ENCODE measurements at places on chromosomes 13 and 19.

DNA sequence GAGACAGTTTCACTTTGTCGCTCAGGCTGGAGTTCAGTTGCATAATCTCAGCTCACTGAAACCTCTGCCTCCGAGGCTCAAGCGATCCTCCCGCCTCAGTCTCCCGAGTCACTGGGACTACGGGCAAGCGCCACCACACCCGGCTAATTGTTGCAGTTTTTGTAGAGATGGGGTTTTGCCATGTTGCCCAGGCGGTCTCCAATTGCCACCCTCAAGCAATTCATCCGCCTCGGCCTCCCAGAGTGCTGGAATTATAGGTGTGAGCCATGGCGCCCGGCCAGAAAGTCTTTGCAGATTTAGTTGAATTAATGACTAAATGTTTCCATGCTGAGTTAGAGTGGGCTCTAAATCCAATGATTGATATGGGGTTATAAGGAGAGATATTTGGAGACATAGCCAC is 4.5 kb upstream of the CADM4 start:
- no peak for DNase-seq

GRCh38 chr13:113788413-113789135 is 29.5 kb downstream of the TMEM255B start:
- no peak for DNase-seq

GRCh38 chr19:34075661-34076091 is 96.6 kb upstream of the LSM14A start:
- DNase-seq: peak; percentile 11

DNA sequence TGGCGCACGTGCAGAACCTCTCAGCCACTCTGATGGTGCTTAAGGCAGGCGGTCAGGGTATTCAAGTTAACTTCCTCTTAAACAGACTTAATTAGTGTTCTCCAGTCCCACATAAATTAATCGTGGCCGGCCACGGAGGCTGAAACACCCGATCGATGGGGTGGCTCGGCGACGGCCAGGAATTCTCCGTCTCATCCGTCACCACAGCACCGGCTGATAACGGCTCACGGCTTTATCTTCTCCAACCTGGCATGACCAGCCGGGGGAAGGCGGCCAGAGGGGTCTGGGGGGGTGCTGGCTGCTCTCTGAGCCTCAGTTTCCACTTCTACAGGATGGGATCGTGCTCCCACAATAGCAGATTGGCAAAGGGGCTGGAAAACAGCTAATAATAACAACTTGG is 32.6 kb upstream of the TCF3 start:
- no peak for DNase-seq

- no peak for DNase-seq
Observed at GRCh38 chr19:7596211-7596937, 711 bp downstream of the CAMSAP3 start.

DNA sequence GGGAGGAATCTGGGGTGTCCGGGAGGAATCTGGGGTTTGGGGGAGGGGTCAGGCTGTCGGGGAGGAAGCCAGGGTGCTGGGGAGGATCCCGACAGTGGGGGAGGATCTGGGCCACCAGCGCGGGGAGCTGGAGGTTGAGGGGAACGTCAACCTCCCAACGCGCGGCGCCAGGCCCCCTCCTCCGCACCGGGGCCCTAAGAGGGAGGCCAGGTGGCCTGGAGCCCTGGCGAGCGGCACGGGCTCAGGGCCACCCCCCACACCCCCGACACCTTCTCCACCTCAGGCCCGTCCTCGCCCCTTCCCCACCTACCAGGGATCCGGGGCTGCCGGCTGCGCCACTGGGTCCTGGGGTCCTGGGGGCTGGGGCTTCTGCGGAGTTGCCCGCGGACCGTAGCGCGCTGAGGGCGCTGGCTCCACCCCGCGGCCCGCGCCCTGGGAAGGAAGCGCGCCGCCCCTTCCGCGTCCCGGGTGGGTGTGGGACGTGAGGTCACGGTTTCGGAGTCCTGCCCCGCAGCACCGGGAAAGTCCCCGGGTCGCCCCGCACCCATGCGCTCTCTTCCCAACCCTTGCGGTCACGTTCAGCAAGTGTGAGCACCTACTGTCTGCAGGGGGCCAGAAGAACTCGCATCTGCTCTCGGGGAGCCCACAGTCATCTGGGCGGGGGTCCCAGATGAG is at the start of gene TICAM1:
Gene TICAM1 (minus strand): TSS at position 409 of the 675 bp plus-strand sequence. CDS start 13,335 bp downstream, outside the sequence.
- DNase-seq: no peak
